ENCODE measurements at places on chromosomes 12 and 14.

DNA sequence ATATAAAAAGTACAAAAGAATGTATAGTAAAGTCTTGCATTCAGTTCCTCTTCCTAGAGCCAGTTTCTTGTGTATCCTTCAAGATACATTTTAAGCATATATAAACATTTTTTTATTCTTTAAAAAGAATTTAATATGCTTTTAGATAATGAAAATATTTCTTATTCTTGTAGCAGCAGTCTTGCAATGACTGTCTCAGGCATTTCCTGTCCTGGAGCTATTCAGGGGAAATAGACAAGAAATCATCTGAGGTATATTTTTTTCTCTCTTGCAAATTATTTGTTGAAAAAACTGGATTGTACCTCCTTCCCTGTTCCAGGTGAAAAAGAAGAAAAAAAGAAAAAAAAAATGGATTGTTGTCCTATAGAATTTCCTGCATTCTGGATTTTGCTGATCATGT is 17.0 kb upstream of the ERBB3 start:
- no peak for DNase-seq

DNA sequence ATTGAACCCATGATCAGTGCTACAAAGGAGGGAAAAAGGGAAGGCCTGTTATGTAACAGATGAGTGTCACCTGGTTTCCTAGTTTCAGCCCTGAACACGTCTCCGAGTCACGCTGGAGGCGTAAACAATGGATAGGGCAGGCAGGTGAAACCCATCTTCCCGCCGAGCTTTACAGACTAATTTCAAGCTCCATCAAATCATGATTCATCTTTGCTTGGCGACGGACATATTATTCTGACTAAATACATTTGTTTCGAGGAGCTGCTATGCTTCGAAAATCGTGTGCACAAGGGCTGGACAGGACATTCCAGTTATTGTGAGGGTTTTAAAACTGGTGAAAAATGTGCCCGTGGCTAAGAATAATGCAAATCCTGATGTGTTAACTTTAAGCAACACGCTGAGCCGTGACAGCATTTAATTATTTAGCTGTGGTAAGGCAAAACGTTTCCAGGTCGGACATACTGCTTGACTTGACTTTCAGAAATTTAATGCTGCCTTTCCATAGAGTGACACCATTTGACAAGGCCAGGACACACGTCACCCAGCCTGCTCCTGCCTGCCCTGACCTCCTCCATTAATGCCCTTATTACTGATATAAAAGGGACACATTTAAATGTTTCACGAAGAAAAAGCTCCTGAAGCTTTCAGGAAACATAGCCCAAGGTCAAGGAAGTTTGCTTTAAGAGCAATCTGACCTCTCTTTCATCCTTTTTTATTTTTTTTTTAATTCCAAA is 1203.5 kb upstream of the TMEM132C start:
- no peak for DNase-seq

- DNase-seq, result no peak
These were observed 559 bp upstream of the LMBR1L start for GRCh38 chr12:49111206-49111605.

- peak; percentile 86 for DNase-seq
These were observed at the start of gene CREBL2 for GRCh38 chr12:12611512-12612306. Gene CREBL2 (plus strand): TSS chr12:12611876. CDS start chr12:12612173, 297 bp downstream.

DNA sequence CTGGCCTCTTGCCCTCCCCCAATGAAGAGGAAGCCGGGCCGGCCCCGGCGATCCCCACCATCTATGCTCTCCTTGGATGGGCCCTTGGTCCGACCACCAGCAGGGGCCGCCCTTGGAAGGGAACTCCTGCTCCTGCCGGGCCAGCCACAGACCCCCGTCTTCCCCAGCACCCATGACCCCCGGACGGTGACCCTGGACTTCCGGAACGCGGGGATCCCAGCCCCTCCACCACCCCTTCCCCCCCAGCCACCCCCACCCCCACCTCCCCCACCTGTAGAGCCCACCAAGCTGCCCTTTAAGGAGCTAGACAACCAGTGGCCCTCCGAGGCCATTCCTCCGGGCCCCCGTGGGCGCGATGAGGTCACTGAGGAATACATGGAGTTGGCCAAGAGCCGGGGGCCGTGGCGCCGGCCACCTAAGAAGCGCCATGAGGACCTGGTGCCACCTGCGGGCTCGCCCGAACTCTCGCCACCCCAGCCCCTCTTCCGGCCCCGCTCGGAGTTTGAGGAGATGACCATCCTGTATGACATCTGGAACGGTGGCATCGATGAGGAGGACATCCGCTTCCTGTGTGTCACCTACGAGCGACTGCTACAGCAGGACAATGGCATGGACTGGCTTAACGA is 19.4 kb downstream of the SETD1B start:
- DNase-seq, result no peak

DNA sequence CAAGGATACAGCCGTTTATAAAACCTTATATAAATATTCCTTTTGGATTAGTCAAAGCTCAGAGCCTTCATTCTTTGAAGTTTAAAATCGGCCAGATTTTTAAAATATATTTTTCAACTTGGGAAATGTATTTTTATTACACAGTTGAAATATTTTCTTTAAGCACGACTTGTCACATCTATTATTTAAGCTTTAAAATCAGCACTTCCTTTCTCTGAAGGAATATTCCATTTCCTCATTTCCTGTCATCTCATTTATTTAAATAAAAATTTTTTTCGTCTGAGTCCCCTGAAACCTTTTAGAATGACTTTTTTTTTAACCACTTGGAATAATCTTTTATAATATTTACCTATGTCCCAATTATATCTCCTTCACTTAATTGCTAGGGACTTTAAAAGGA is 107.5 kb upstream of the PDE3A start:
- no peak for DNase-seq

DNA sequence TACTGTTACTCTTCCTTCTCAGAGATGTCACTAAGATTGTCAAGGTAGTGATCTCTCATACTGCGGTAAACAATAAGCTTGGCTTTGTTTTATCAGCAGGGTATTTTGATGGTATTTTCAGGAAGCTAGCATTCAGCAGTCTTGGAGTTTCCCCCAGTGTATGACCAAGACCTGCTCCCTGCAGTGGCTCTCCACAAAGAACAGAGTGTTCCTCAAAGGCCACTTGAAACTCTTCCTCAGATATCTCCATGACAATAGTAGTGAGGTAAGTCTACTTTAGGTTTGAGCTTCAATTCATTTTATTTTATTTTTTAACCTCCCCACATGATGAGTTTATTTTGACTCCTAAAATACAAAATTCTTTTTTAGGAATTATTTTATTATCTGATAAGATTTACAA is 74.0 kb upstream of the G2E3 start:
- DNase-seq, result no peak

All from CD4-positive, alpha-beta T cell treated with Interleukin-6 for 4 hours (primary cell).